Muscle of back (tissue), 13 donors: ENCODE measurements at places on chromosomes 4 and X. TPM values are rescaled to one million over a fixed set of nuclear protein-coding genes. Genes with fewer than 3 reads are reported as not detected.
A peak's percentile ranks its signal among the peaks of the same experiment; 100 is the strongest.

Gene SH3RF1
- 13.2 TPM for polyA plus RNA-seq

Gene PDZD4
- polyA plus RNA-seq, result 5.1 TPM

Gene MAGEC3
- polyA plus RNA-seq, result 0.23 TPM

Gene RNF175
- 0.63 TPM for polyA plus RNA-seq

DNA sequence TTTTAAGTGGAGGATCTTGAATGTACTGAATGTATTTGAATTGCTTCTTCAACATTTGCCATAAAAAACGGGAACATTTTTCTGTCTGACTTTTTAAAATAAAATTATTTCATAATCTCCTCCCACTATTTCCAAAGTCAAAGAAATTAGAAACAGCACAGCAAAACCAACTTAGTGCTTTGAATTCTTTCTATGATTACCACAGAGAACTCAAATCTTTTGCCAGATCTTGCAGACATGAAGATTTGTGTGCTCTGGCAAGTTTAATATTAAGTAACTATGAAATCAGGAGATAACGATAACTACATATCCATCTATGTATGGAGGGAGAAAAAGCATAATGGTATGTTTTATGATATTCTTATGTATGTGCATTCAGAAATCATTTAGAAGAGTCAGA lies 982.2 kb downstream of the PCDH7 start:
- DNase-seq, result no peak

- peak; percentile 43 for DNase-seq
Measured at GRCh38 chrX:138925330-138925729, 213.8 kb upstream of the FGF13 start.

Gene F11
- not detected for polyA plus RNA-seq

- no peak for DNase-seq
Measured at GRCh38 chr4:3502941-3503936, 29.0 kb downstream of the LRPAP1 start.

Gene NLGN4X
- polyA plus RNA-seq, result 2.3 TPM
